Hematopoietic multipotent progenitor cell treated with erythropoietin and hydrocortisone succinate and interleukin-3 and kit ligand, for 15 days (in vitro differentiated cells): ENCODE measurements at places on chromosomes 13 and 19.

- DNase-seq, result peak; percentile 81
Measured at GRCh38 chr19:13839130-13839937, 37.6 kb upstream of the NANOS3 start.

- DNase-seq, result no peak
Measured at GRCh38 chr13:62643799-62644524, 1228.3 kb upstream of the PCDH20 start.

- DNase-seq, result peak; percentile 53
Measured at GRCh38 chr19:7799640-7800355, 30.2 kb upstream of the EVI5L start.

- DNase-seq, result no peak
Measured at GRCh38 chr13:29760544-29760943, 89.9 kb downstream of the UBL3 start.

GRCh38 chr19:5037936-5038335, 69.0 kb downstream of the KDM4B start:
- DNase-seq, result no peak

- no peak for DNase-seq
Measured at GRCh38 chr19:15717809-15718208, 10.0 kb upstream of the OR10H2 start.

DNA sequence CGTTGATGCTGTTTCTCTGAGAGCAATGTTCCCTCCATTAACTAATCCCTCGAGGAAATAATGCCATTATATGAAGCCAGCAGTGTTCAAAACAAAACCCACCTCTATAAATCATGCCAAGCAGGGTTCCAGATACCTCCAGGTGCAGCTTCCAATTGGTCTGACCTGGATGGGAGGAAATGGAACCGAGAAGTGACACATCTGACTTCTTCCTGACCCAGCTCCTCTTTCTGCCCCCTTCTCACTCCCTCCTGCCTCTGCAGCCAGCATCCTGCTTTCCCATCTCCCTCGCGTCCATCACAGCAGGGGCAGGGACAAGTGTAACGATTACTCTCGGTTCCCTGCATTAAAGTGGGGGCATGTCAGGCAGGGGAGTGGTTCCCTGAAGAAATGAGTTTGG, 37.5 kb downstream of the HSPH1 start:
- no peak for DNase-seq

DNA sequence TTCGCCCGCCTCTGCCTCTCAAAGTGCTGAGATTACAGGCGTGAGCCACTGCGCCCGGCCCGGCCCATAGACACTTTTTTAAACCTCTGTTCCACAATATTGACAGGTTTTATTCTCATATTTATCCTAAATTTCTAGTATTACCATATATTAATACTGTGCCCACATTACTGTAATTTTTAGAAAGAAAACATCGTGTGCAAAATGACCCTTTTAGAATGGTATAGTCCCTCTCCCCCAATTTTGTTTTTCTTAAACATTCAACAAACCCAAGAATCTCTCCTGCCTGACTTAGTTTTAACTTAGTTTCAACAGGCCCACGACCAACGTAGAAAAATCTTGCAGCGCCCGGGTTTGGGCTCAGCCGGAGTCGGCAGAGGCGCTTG, 9.1 kb downstream of the CDX2 start:
- DNase-seq, result no peak

- no peak for DNase-seq
Measured at GRCh38 chr19:11574689-11575088, 2.8 kb downstream of the ACP5 start.

- DNase-seq, result peak; percentile 73
Measured at GRCh38 chr19:49145573-49146407, 9.4 kb downstream of the HRC start.

DNA sequence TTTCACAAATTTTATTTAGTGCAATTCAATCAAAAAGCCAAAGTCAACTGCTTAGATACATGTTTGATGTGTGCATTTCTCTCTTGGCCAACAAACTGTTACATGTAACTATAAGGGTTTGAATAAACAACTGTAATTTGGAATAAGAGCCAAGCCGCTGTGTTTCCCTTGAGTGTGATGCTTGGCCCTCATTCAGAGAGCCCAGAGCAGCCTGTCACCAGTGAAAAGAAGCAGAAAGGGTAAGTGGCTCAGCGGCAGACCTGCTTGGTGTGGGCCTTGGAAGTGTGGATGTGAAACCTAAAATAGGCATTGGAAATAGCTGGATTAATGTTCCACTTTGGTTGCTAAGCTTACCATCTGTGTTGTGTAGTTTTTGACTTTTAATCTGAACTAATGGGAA, 924.6 kb downstream of the OLFM4 start:
- no peak for DNase-seq

- no peak for DNase-seq
Measured at GRCh38 chr19:52028780-52029123, 573 bp upstream of the ZNF614 start.

DNA sequence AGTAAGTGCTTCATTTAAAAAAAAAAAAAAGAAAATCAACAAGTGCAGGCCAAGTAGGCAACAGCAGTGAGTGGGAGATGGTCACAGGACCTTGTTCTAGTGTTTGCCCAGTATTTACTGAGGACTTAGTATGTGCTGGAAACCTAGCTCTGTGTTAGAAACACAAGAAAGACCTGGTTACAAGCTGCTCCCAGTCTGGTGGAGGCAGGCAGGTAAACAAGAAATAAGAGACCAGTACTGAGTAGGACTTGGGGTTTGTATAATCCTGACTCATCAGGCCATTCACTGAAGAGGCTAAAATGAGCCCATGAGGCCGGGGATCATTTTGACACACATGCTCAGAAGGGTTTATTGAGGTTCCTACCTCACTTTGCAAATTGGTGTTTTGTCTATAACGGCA, 21.5 kb upstream of the SERPINE3 start:
- DNase-seq, result no peak

DNA sequence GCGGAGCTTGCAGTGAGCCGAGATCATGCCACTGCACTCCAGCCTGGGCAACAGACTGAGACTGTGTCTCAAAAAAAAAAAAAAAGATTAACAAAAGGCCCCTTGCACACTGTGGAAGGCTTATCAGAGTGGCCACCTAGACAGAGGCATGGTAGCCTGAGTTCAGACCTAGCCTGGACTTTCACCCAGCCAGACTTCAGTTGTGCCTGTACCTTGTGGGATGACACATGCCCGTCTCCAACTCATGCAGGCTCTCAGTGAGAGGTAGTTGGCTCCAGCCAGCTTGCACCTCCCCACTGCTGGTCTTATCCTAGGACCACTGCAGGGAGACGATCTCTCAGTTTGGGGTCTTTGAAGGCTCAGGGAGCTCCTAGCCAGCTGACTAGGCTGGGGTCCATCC, 52.2 kb downstream of the GATAD2A start:
- no peak for DNase-seq

DNA sequence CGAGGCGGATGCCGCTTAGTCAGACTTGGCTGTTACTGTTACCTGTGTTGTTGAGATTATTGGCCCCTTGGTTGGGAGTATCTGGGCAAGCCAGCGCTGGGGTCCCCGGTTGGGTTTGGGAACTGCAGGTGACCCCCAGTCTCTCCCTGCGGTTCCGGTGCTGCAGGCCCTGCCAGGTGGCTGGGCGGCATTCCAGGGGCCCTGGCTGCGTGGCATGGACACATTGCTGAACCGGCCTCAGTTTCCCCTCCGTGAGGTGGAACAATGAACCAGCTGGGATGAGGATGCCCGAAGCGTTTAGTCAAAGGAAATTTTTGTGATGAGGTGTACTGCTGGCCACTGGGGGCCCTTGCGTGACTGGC, 538 bp downstream of the B3GNT3 start:
- no peak for DNase-seq

DNA sequence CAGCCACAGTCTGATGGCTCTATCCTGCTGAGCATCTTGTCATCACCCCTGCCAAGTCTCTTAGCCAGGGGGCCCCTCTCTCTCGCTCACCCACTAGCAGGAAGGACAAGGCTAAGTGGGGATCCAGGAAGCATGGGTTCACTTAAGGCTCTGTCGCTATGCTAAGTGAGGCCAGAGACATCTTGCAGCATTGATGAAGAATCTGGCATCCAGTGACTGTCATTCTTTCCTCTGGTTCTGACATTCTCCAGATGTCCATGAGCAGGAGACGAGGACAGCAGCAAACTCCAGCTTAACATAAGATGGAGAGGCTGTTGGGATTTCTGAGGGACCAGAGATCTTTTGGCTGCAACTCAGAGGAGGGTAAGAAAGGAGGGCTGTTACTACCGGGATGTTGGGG, 230.2 kb downstream of the TSHZ3 start:
- DNase-seq, result no peak

- no peak for DNase-seq
Measured at GRCh38 chr19:15934332-15935078, at the start of gene CYP4F11. Gene CYP4F11 (minus strand): TSS chr19:15934529. CDS start chr19:15934408, 121 bp downstream.
